ENCODE measurements at places on chromosomes 2 and 18.

- DNase-seq: no peak
These were observed 62.6 kb downstream of the ODC1 start for GRCh38 chr2:10385501-10385900.

DNA sequence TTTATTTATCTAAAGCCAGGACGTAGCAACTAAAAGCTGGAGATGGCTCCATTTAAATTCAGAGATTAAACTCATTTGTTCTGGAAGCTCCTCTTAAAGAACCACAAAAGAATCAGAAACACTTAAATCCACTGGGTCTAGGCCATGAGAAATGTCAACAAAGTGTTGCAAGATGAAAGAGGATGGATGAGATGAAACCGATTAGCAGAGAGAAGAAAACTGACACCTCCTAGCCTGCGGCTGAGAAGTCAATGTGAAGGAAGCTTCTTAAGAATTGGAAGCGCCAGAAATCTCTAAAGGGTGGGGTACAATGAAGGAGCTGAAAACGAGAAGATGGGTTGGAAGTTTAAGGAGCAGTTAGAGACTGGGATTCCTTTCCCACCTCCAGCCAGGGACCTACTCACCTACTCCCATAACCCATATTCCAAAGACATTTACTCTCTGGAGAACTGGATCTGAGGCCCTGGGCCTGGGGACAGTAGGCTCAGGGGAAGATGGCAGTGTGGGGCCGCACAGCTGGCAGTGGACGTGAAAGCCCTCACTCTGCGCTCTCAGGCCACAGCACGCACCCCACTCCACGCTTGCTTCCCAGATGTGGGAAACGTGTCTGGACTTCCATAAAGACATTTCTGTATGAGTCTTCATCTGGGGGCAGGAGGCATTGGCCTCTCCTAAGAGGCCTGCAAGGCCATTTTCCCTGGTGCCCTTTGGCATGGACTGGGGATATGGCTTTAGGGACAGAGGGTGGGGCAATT is 188.4 kb downstream of the LOXHD1 start:
- no peak for DNase-seq

DNA sequence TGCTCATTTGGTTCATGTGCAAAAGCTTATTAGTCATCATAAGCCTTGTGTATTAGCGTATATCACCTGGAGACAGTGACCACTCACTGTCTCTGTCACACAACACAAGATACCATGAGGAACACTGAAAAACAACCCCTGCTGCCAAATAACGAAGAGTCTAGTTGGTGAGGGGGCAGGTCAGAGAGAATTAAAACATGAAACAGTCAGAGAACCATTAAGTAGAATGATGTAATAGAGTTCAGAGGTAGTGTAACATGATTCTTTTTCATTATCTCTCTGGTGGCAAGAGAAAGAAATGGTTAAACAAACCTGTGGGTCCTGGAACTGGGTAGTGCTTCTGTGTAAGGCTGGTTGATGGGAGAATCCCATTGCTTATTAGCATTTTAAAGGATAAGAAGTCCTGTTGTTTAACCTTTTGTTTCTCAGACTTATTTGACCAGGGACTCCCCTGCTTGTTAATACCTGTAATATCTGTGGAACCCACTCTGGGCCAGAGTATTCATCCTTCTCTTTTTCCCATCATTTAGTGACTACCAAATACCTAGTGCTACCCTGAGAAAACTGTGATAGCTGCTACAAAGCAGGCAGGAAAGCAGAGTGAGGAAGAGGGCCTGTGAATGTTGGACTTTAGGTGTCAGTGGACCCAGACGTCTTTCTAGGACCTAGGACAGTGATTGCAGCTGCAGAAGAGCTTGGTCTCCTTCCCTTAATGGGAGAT is 38.0 kb downstream of the PTRHD1 start:
- DNase-seq: no peak

GRCh38 chr18:9753846-9754245 is 45.7 kb downstream of the RAB31 start:
- no peak for DNase-seq

GRCh38 chr2:237326266-237327171 is 87.4 kb downstream of the COL6A3 start:
- DNase-seq: no peak

DNA sequence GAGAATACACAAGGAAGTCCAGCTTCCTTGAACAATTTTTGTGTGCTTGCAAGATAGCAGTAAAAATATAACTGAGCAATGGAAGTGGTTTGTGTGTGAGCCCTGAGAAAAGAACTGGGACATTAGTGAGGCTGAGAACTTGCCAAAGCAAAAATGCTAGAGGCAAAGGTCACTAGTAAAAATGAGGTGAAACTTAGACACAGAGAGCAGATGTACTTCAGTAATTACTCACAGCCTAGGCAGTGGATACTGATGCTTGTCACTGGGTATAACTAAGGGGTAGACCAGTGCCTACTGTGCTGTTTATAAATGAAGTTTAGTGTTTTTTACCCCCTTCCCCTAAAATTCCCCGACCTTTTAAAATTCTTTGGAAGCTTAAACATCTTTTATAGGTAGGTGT is 450.1 kb downstream of the LPIN1 start:
- DNase-seq: no peak

DNA sequence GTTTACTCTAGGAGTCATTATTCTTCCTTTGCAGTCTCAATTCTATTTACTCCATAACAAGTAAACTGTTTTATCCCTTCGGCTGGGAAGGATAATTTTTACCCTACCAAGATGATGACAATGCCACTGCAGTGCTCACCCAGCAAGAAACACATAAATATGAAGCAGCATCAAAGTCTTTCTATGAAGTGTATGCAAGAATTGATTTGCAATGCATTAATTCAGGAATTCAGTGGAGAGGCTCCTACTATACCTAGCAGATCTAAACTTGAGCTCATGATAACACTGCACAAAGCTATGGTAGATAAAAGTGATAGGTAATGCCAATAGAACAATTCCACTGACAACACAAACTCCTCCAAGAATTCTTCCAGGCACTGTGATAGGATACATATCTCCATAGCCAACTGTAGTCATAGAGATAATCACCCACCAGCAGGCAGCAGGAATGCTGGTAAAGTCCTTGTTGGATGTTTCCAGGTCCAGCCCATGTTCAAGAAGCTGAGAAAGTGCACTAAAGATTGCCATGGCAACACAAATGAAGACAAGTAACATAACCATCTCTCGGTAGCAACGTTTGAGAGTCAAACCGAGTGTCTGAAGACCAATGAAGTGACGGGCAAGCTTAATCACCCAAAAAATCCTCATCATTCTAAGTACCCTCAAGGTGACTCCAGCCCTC is 49.9 kb downstream of the KCNG3 start:
- no peak for DNase-seq
